ENCODE measurements at places on chromosomes 12 and 14. TPM values are rescaled to one million over a fixed set of nuclear protein-coding genes. Genes with fewer than 3 reads are reported as not detected.

Gene PPM1H
- 1.7 TPM for total RNA-seq

DNA sequence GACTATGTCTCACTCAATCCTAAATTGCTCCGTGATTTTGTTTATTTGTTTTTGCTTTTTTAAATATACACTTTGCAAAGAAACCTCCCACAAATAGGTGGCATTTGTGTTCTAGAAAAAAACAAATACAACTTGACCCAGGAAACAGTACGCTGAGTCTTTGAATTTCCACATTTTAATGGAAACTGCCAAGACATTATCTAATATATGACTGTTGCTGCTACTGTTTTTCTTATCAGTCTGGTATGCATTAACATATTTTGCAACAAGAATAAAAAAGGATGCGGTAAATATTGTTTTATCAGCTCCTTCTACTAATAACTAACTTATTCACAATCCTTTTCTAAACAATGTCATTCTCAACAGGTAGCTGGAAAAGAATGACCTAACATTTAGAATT lies 187.4 kb downstream of the LRIG3 start:
- no peak overlapping the region for H3K4me3 ChIP-seq
- DNase-seq: no peak

GRCh38 chr12:106445053-106445452 lies 87.5 kb downstream of the POLR3B start:
- peaks cover 15% of the 10 kb centered on the region for H3K36me3 ChIP-seq
- H3K27me3 ChIP-seq: no peaks in the 10 kb centered on the region
- DNase-seq: no peak
- H3K4me3 ChIP-seq: no peak overlapping the region
- H3K27ac ChIP-seq: no peak overlapping the region

Gene MGP
- 511 TPM for total RNA-seq

Gene PRICKLE1
- 21.6 TPM for total RNA-seq

DNA sequence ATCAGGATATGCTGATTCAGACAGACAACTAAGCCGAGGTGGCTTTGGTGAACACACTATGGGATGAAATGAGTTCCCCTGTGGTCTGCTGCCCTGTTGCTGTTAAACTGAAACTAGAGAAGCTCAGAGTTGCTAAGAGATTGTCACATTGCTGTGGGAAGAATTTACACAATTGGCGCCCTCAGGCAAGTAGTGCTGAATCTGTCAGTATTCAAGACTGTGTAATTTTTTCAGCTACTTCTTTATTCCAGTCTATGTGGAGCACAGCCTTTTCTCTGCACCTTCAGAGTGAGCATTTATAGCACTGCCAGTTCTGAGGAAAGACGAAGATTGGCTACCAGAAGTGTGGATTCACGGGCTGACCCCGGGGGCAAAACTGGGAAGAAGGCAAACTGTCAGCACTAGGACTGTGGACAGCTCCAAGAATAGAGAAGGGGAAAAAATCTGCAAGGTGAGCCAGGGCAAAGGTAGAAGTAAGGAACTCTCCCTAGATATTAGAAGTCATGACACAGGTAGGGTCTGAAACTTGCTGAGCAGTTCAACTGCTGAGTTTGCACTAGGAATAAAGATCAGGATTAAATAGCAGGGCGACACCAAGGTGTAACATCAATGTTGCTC lies 218.8 kb upstream of the TMPO start:
- no peaks in the 10 kb centered on the region for H3K27me3 ChIP-seq
- DNase-seq: no peak
- no peaks in the 10 kb centered on the region for H3K36me3 ChIP-seq
- no peak overlapping the region for H3K27ac ChIP-seq
- H3K4me3 ChIP-seq: no peak overlapping the region

Gene TNFAIP2
- 48.6 TPM for total RNA-seq

DNA sequence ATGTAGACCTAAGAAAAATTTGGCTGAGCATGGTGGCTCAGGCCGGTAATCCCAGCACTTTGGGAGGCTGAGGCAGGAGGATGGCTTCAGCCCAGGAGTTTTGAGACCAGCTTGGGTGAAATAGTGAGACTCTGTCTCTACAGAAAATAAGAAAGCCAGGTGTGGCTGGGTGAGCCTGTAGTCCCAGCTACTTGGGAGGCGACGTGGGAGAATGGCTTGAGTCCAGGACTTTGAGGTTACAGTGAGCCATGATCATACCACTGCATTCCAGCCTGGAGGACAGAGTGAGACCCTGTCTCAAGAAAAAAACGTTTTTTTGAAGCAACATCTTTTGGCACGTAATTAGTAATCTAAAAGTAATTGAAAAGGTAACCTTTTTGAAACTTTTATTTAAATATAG lies 70.9 kb downstream of the FERMT2 start:
- H3K27ac ChIP-seq: no peak overlapping the region
- H3K4me3 ChIP-seq: no peak overlapping the region
- H3K27me3 ChIP-seq: no peaks in the 10 kb centered on the region
- no peak for DNase-seq

Gene ESR2
- 2.4 TPM for total RNA-seq

Gene KLRC1
- total RNA-seq: not detected

DNA sequence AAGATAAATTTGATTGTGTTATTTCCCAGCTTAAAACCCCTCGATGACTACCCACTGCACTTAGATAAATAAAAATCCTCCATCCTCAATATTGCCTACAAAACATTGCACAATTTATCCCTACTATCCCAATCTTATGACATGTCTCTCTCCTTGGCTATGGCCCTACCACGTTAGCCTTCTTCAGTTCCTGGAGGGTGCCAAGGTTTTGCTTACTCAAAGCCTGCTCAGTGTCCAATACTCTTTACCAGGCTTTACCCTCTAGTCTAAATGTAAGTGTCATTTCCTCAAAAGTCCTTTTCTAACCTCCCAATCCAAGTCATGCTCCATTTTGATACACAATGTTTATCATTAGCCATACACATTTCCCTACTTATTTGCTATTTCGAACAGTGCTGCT lies 35.0 kb upstream of the PPM1A start:
- no peaks in the 10 kb centered on the region for H3K27me3 ChIP-seq
- H3K4me1 ChIP-seq: no peaks in the 10 kb centered on the region

Gene FGD6
- 9.2 TPM for total RNA-seq

DNA sequence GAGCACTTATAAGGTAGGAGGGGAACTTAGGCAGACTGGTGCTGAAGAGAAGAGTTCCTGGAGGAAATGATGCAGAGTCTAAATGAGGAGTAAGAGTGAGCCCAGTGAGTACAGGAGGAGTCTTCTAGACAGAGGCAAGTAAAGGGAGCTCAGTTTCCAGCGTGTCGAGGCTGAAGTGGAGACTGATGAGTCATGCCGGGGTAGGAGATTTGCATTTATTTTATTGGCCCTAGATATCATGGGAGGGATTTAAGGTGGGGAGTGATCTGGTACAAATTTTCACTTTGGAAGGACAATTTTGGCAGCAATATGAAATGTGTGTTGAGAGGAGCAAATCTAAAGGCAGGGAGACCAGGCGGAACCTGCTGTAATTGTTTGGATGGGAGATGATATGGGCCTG lies 157.5 kb downstream of the TTC8 start:
- DNase-seq: no peak
- no peaks in the 10 kb centered on the region for H3K4me1 ChIP-seq
- H3K4me3 ChIP-seq: no peak overlapping the region
